Aorta (tissue), 5 donors: ENCODE measurements at places on chromosomes 6 and 20. TPM values are rescaled to one million over a fixed set of nuclear protein-coding genes. Genes with fewer than 3 reads are reported as not detected.

DNA sequence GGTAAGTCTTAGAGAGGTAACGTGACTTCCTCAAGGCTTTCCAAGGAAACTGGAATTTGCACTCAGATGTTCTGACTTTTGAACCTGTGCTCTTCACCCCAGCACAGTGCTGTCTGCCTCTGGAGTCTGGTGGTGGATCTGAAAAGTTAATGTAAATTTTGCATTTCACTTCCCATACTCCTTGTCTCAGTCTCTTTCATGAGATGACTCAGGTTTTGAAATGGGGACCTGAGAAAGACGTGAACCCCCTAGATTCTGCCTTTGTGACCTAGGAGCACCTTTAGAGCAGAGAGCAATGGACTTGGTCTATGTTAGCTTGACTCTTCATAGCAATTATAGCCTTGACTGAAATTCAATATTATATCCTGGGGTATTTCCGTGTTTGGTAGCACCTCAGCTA is 223.0 kb downstream of the QKI start:
- DNase-seq: no peak
- H3K36me3 ChIP-seq: no peaks in the 10 kb centered on the region
- H3K4me1 ChIP-seq: no peaks in the 10 kb centered on the region
- no peaks in the 10 kb centered on the region for H3K27me3 ChIP-seq
- no peak overlapping the region for H3K27ac ChIP-seq

The MRPL2 gene
- 30.4 TPM for total RNA-seq

The CTCFL gene
- not detected for total RNA-seq

DNA sequence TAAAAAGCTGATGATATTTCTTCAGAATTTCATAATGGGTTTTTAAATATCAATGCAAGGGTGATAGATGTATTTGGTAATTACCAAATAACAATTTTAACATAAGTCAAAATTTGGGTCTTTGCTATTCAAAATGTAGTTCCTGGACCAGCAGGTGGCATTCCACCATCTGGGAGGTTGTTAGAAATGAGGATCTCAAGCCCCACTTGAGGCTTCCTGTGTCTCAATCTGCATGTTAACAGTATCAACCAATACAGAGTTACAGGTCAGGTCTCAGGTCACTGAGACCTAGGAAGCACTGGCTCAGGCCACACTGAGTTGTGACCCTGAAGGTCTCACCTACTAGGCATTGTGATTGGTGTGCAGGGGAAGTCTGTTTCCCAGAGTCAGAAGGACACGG is 57.2 kb upstream of the MTRF1L start:
- no peak overlapping the region for H3K4me3 ChIP-seq
- no peaks in the 10 kb centered on the region for H3K36me3 ChIP-seq
- H3K4me1 ChIP-seq: peaks cover 1% of the 10 kb centered on the region
- no peak for DNase-seq

- H3K4me1 ChIP-seq: no peaks in the 10 kb centered on the region
- H3K27me3 ChIP-seq: no peaks in the 10 kb centered on the region
- peaks cover 2% of the 10 kb centered on the region for H3K36me3 ChIP-seq
Measured at GRCh38 chr6:30922447-30922852, 8.4 kb downstream of the VARS2 start.

The IRF4 gene
- total RNA-seq: 3.8 TPM

- H3K4me1 ChIP-seq: no peaks in the 10 kb centered on the region
- DNase-seq: no peak
- H3K27ac ChIP-seq: no peak overlapping the region
- H3K4me3 ChIP-seq: no peak overlapping the region
- no peaks in the 10 kb centered on the region for H3K36me3 ChIP-seq
Measured at GRCh38 chr20:39954621-39955020, 734.4 kb downstream of the MAFB start.

GRCh38 chr6:44737829-44738528 is 350.5 kb downstream of the CDC5L start:
- no peaks in the 10 kb centered on the region for H3K36me3 ChIP-seq
- H3K4me1 ChIP-seq: no peaks in the 10 kb centered on the region
- no peak for DNase-seq
- no peak overlapping the region for H3K27ac ChIP-seq
- no peaks in the 10 kb centered on the region for H3K27me3 ChIP-seq

DNA sequence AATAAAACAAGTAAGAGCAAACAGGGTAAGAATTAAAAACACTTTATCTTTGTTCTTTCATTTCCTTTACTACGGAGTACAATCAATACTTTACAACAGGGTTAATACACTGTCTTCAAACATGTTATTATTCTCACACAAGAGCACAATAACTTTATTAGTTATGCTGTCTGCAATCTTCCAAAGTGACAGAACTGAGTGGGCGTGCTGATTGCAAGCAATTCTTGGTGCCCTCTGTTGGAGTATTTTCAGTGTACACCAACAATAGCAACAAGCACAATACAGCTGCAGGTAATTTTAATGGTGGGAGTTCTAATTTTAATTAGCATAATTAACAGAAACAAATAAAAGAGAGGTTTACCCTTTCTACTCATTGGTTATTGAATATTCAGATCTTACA is 33.9 kb upstream of the PTPRK start:
- H3K4me3 ChIP-seq: no peak overlapping the region
- no peaks in the 10 kb centered on the region for H3K36me3 ChIP-seq
- no peak for DNase-seq
- H3K4me1 ChIP-seq: no peaks in the 10 kb centered on the region
- no peak overlapping the region for H3K27ac ChIP-seq

- H3K4me1 ChIP-seq: no peaks in the 10 kb centered on the region
- H3K27ac ChIP-seq: no peak overlapping the region
- no peak overlapping the region for H3K4me3 ChIP-seq
- H3K27me3 ChIP-seq: no peaks in the 10 kb centered on the region
Measured at GRCh38 chr6:170131351-170131750, 159.5 kb downstream of the DLL1 start.

The PPP1R3G gene
- 1.7 TPM for total RNA-seq

DNA sequence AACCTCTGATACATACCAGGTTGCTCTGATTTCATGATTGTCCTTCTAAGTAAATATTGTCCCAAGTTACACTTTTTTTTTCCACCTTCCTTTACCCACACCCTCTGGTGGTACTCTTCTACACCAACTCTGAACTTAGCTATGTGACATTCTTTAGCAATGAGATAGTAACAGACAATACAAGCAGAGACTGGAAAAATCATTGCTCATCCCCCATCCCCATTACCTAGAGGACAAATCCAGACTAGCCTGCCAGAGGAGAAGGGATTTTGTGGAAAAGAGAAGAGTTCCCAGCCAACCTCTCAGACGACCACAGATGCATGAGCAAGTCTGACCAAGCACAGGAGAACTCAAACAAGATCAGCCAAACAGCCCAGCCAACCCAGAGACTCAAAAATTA is 32.8 kb upstream of the TFAP2B start:
- no peak for DNase-seq
- H3K4me1 ChIP-seq: no peaks in the 10 kb centered on the region
- H3K27ac ChIP-seq: no peak overlapping the region
- no peaks in the 10 kb centered on the region for H3K36me3 ChIP-seq
- no peak overlapping the region for H3K4me3 ChIP-seq

The RSPO3 gene
- 5.2 TPM for total RNA-seq

DNA sequence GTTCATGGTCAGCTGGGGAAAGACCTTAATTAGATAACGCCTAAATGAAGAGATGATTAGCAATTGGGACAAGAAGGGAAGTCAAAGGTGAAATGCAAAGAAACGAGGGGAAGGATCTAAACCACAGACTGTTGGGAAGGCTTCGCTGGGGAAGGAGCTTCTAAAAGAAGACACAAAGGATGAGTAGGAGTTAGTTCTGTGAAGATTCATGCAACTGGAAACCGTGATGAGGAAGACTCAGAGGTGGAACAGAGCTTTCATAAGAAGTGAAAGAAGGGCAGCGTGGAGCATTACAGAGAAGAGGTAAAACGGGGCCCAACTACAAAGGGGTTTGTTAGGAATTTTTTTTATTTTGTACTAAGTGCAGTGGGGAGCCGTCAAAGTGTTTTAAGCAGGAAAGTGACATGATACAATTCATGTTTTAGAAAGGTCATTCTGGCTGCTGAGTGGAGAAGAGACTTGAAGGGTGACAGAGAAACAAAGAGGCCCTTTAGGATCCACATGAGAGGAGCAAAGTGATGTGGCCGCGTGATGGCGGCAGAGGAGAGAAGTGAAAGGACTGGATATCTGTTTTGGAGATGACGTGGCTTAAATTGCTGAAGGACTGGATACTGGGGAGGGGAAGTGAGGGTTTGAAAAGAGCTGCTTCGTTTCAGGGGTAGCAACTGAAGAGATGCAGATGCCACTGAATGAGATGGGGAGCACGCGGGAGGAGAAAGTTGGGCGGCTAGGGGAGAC is 33.6 kb downstream of the TTI1 start:
- no peak for DNase-seq
- peaks cover 5% of the 10 kb centered on the region for H3K36me3 ChIP-seq
- H3K27me3 ChIP-seq: no peaks in the 10 kb centered on the region
- no peaks in the 10 kb centered on the region for H3K4me1 ChIP-seq
- H3K27ac ChIP-seq: no peak overlapping the region

GRCh38 chr6:71496018-71496721 is 207.6 kb downstream of the OGFRL1 start:
- H3K36me3 ChIP-seq: no peaks in the 10 kb centered on the region
- peak overlapping the region; percentile 81 for H3K27ac ChIP-seq
- no peak for DNase-seq
- H3K27me3 ChIP-seq: no peaks in the 10 kb centered on the region

GRCh38 chr6:138509371-138509770 is 10.1 kb upstream of the NHSL1 start:
- no peaks in the 10 kb centered on the region for H3K27me3 ChIP-seq
- H3K36me3 ChIP-seq: no peaks in the 10 kb centered on the region
- DNase-seq: no peak
- H3K4me3 ChIP-seq: no peak overlapping the region
- no peak overlapping the region for H3K27ac ChIP-seq
